ENCODE measurements at places on chromosomes 12 and 14.

- DNase-seq = no peak
These were observed 174.4 kb downstream of the FOXA1 start for GRCh38 chr14:37420622-37421021.

- DNase-seq = no peak
These were observed 671 bp downstream of the GUCY2C start for GRCh38 chr12:14695715-14696141.

DNA sequence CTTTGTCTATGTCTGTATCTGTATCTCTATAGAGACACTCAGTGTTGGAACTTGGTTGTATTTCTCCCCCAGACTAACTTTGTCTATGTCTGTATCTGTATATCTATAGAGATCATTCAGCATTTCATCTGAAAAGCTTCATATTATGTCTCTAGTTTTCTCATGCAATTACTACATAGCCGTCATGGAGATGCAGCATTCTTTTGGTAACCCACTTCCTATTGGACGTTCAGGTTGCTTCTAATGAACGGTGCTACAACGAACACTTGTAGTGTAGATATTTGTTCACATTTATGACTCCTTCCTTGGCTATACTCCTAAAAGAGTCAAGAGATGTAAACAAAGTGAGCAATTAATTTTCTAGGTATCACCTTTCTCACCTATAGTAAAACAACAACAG, 81.5 kb upstream of the KCNA1 start:
- no peak for DNase-seq

GRCh38 chr14:51446771-51447170, 204.9 kb upstream of the FRMD6 start:
- DNase-seq = no peak

DNA sequence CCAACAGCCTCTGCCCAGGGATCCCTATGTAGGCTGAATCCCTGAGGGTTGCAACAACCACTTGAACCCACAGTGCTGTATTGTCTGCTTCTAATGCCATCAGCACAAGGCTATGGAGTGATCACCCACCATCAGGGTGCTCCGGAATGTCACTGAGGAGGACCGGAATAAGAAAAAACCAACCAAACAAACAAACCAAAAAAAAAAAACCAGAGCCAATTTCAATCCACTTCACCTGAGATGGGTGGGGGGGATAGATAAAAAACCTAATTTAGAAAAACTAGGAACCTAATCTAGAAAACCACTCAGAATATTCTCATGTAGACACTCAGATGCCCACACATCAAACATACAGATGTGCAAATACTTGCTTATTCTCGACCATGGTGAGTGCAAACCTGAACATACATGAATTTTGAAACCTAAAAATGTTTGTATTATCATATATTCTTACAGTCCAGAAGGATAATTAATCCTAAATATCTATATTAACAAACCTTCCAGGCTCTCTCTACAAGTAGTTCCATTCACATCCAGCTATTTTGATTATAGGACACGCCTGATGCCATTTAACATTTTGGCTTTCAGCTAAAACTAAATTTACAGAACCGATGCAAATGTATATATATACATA, 3.7 kb downstream of the TBX5 start:
- DNase-seq = no peak

DNA sequence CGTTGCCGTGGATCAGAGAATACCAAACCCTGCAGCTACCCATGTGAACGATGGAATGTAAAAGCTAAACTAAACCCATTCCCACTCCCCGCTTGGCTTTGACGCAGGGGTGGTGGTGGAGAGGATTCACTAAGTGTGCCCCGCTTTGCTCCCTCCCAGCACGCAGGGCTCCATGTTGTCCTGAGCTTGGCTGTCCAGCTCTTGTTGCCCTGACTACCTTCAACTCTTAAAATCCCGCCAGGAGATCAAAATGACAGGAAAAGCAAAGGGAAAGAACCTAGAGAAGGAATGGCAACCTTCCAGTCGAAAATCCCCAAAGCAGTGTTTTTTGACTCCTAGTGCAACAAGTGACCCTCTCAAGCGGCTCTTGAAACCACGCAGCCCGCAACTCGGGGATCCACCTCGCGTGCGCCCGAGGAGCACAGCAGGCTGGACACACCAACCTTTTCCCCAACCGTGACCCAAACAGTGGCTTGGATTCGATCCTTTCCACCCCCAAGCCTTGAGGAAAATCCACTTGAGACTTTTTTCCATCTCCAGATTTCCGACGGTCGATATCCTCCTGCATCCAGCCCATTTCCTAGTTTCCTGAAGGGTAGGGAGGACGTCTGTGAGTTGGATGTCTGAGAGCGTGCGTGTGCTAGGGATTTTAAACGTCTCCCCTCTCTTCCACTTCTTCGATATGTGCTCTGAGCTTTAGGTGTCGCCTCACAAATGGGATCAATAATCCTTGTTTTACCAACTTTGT, 1.4 kb downstream of the SYT10 start:
- no peak for DNase-seq

DNA sequence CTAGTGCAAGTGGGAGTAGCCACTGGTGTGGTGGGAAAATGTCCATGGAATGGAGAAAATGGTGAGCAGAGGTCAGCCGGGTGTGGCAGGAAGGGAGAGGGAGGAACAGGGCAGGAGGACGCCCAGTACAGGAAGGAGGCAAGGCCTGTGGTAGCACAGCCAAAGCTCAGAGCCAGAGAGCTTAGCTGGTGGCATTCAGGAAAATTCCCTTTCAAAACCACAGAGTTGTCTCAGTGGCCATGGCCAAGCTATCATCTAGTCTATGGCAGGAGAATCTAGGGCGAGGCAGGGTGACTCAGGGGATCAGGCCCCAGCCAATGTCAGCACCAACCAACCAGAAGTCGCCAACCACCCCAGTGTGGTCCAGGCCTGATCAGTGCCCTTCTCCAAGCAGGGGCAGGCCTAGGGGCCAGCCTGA, 67.7 kb upstream of the DDX11 start:
- no peak for DNase-seq

GRCh38 chr14:35285168-35286002, 6.8 kb upstream of the PSMA6 start:
- DNase-seq = peak; percentile 17

GRCh38 chr12:45883187-45883586, 107.2 kb downstream of the SCAF11 start:
- DNase-seq = no peak

GRCh38 chr14:100290607-100291304, 15.5 kb downstream of the SLC25A29 start:
- DNase-seq = no peak

- no peak for DNase-seq
These were observed 25.0 kb downstream of the RERG start for GRCh38 chr12:15196221-15196620.

- no peak for DNase-seq
These were observed 48.0 kb downstream of the ETNK1 start for GRCh38 chr12:22672951-22673350.

DNA sequence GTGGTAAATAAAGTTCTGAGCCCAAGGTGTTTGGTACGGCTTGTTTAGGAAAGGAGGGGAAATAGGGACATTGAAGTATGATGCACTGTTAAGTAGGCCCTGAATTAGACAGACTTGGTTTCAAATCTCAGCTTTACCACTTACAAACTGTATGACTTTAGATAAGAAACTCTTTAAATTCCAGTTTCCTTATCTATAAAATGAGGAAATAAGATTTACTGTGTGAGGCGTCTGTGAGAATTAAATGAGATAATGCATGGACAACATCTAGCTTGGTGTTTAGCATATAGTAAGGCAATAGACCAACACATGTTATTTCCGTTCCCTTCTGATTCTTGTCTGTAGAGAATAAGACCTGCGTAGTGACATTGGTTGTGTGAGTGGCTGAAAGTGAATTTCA, 7.0 kb downstream of the NCKAP1L start:
- DNase-seq = no peak

- no peak for DNase-seq
These were observed 3.8 kb downstream of the ARHGEF40 start for GRCh38 chr14:21073921-21074320.

DNA sequence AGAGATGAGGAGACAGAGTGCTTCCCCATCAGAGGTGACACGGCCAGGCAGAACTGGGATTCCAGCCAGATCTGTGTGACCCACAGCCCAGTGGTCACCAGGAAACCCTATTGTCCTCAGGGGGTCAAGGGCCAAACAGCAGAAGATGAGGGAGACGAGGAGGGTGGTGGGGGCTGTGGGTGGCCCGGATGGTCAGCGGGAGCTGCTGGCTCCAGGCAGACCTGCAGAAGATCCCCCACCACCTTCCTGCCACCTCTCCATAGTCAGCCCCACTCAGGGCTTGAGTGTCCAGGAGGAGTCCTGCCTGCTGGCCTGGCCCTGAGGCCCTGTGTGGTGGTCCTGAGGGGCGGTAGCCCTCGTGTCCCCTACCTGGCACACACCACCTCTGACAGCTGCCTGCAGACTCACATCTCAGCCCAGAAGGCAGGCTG, 136.8 kb downstream of the CALM1 start:
- DNase-seq = no peak

GRCh38 chr12:48351022-48351708, 446 bp upstream of the ZNF641 start:
- DNase-seq = no peak

GRCh38 chr12:13707829-13708228, 273.6 kb downstream of the GRIN2B start:
- no peak for DNase-seq

DNA sequence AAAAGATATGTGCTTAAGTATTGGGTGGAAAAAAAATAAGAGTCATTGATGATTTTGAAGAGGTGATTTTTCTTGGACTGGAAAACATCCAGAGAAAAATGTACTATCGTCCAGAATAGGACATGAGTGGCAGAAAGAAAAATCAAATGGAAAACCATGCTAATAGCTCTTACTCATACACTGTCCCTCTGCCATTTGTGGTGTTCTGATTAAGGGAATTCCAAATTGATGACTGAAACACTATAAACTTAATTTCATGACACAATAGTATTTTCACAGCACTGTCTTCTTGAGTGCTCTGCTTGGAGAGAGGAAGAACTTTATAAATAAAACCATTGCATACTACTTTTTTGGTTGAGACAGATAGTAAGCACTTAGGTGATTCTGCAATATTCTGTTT, 72.4 kb downstream of the USP15 start:
- no peak for DNase-seq

DNA sequence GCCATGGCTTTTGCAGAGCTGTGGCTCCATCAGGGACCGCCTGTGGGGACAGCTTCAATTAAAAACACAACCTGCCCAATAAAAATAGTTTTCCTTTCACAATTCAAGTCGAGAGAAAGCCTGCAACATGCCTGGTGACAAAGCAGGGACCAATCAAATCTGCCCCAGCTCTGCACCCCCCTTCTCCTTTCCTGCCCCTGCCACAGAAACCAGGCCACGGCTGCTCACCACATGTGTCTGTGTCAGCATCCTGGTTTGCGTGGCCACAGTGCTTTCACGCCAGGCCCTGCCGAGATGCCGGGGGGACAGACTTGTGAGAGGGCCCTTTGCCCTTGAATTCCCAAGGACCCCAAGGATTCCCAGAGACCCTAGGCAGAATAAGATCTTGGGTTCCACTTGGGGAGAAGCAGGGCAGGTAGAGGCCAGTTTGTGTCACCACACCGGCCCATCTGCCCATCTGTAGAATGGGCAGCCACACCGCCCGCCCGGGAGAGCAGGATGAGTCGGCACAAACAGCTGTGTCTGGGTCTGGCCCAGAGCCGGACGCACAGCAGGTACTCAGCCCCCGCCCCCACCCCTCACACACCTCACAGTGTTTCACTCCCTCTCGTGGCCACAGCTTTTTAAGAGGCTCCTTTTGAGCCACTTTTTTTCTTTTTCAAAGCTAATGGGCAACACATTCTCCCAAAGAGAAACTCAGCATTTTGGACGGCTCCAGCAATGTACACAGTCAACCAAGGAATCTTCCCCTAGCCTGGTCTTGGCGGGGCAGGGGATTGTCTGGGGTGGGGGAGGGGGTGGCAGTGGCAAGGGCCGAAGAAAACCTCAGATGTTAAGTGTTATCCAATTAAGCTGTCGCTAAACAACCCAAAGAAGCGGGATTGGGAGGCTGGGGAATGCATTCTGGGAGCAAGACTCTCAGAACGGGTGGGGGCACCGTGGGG, 41.5 kb downstream of the BCL11B start:
- DNase-seq = peak; percentile 88

GRCh38 chr12:79618848-79619404, 71.8 kb downstream of the PAWR start:
- no peak for DNase-seq

DNA sequence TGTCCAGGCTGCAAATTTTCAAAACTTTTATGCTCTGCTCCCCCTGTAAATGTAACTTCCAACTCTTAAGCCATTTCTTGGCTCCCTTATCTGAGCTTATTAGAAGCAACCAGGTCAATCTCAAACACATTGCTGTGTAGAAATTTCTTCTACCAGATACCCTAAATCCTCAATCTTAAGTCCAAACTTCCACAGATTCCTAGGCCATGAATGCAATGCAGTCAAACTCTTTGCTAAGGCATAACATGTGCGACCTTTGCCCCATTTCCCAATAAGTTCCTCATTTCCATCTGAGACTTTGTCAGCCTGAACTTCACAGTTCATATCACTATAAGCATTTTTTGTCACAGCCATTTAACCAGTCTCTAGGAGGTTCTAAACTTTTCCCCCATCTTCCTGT, 64.5 kb downstream of the TMTC3 start:
- DNase-seq = no peak
